ENCODE measurements at places on chromosomes 2 and 18.

DNA sequence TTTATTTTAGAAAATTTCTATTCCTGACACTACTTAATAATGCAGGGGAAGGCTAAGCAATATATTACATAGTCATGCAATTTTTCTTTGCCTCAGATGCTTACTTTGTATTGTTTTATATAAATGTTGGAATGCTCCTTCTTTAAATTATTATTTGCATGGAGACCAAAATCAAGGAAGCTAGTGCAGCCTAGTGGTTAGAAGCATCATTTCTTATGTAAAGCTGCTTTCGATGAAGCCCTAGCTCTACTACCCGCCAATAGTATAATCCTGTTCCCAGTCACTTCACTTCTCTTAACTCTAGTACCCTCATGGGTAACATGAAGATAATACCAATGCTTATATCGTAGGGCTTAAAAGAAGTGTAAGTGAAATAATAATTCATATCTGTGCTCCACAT lies 198.9 kb downstream of the LRATD1 start:
- no peak for DNase-seq

- DNase-seq, result no peak
Observed at GRCh38 chr2:34825686-34826085, 1226.6 kb upstream of the FAM98A start.

DNA sequence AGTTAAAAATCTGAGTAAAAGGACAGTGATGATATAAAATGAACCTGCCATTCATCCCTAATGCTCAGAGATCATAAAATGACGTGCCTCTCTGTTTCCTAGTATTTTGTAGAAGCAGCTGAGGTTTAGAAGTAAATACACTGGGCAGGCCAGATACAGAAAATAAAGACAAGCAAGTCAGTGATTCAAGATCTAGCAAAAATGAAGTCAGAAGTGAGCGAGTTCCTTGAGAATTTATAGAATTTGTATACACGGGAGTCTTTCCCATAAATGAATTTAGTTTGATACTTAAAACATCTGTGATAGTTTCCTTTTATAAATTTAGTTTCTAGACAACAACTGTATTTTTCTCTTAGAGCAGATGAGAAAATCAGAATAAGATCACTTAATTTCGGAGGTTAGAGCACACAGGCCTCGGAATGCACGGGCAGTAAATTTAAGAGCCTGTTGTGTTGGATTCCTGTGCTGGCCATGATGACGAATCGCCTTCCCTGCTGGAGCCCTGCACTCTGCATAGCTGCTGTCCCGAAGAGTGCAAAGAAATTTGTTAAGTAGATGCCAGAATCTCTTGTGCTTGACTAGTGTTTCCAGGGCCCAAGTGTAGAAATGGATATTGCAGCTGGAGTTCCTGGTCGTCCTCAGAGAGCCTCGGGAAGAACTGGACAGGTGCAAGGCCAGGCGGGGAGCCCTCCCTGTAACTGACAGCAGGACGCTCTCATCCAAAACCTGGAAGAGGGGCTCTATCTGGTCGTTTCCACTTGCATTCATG lies 83.7 kb upstream of the RBM44 start:
- no peak for DNase-seq

DNA sequence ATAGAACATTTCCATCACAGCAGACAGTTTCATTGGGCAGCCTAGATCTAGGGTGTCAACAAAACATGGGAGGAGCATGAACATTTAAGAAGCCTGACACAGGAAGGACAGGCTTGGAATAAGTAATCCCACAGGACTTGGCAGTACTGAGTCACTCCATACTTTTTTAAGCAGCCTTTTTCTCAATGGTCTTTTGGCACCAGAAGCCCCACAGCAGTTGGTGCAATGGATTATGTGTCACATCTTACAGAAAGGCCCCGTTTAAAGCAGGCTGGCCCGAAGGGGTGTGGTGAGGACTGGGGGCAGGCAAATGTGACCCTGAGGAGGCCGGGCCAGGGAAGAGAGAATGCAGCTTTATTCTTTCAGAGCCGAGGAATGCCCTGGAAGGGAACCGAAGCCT lies 26.6 kb downstream of the SPTBN1 start:
- no peak for DNase-seq

DNA sequence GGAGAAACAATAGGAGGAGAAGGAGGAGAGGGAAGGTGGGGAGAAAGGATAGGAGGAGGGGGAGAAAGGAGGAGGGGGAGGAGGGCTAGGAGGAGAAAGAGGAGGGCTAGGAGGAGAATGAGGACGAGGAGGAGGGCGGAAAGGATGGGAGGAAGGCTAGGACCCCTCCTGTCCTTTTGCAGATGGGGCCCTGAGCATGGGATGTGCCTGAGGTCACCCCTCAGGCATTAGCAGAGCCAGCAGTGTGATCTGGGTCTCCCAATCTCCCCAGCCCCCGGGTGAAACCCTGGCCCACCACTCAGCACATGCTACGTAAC lies 601 bp upstream of the ANO7 start:
- DNase-seq, result no peak

- no peak for DNase-seq
Observed at GRCh38 chr2:118913803-118914645, 28.0 kb upstream of the MARCO start.
